ENCODE measurements at places on chromosomes 11 and 22.

DNA sequence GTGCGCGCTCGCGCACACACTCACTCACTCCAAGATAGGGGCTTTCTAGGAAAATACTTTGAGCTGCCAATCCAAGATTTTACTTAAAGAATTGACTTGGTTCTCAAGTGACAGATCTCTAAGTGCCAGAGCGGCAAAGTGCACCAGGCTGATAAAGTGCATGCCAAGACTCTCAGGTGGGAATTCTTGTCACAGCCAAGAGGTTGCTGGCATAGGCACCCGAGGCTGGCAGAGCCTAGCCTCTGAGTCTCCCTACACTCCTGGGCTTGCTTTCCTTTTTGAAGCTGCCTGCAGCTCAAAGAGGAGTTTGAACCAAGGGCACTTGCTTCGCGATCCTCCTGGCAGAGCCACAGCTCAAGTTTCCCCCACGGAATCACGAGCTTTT is 2.5 kb upstream of the ADM start:
- no peak for DNase-seq

GRCh38 chr11:71170624-71171423 is 81.6 kb downstream of the SHANK2 start:
- DNase-seq = no peak

- DNase-seq = peak; percentile 58
Observed at GRCh38 chr11:72589802-72590761, 84.1 kb downstream of the PDE2A start.

GRCh38 chr11:85643191-85643614 is 4.6 kb upstream of the TMEM126A start:
- no peak for DNase-seq

- no peak for DNase-seq
Observed at GRCh38 chr11:41309716-41310115, 149.7 kb downstream of the LRRC4C start.

DNA sequence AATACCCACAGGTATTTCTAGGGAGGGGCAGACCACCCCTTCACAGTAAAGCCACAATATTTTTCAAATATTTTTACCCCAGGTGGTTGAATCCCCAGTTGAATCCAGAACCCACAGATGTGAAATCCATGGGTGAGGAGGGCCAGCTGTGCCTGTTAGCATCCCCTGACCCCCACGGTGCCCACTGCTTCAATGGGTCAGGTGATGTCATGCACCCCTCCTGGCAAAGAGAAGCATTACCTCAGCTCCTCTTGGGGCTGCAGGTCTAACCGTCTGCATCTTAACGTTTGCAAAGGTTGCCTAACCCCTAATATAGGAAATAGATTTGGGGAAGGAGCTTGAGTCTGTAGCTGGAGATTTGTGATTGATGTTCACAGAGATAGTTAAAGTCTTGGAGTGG is 24.7 kb upstream of the IL17RA start:
- no peak for DNase-seq

GRCh38 chr22:45310977-45311531 is 1.3 kb downstream of the FAM118A start:
- no peak for DNase-seq

GRCh38 chr22:40862537-40862936 is 624 bp upstream of the DNAJB7 start:
- DNase-seq = no peak

DNA sequence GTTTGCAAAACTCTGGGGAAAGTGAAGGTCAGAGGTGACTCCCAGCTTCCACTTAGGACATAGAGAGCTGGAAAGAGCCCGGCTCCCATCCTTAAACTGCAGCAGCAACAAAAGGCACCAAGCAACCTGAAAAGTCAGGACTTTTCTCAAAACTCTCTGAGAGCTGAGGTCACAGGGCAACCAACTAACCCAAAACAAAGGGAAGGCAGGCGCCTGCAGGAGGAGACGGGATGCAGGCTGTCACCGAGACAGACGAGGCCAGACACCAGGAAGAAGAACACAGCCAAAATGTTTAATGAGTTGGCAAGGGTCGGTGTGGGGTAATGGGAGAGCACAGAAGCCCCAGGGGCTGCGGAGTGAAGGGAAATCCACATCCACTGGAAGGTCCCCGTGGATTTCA is 19.9 kb downstream of the ASCL2 start:
- DNase-seq = no peak

GRCh38 chr11:107689317-107690202 is 22.3 kb downstream of the SLN start:
- peak; percentile 62 for DNase-seq

GRCh38 chr22:44180706-44181032 is at the start of gene PARVG:
Gene PARVG (plus strand): TSS chr22:44180925. CDS start chr22:44183330, 2,405 bp downstream.
- DNase-seq = peak; percentile 37

- DNase-seq = no peak
Observed at GRCh38 chr11:57936050-57936418, 87.6 kb upstream of the OR9Q1 start.

GRCh38 chr22:44532552-44532951 is 34.5 kb upstream of the RTL6 start:
- DNase-seq = no peak

DNA sequence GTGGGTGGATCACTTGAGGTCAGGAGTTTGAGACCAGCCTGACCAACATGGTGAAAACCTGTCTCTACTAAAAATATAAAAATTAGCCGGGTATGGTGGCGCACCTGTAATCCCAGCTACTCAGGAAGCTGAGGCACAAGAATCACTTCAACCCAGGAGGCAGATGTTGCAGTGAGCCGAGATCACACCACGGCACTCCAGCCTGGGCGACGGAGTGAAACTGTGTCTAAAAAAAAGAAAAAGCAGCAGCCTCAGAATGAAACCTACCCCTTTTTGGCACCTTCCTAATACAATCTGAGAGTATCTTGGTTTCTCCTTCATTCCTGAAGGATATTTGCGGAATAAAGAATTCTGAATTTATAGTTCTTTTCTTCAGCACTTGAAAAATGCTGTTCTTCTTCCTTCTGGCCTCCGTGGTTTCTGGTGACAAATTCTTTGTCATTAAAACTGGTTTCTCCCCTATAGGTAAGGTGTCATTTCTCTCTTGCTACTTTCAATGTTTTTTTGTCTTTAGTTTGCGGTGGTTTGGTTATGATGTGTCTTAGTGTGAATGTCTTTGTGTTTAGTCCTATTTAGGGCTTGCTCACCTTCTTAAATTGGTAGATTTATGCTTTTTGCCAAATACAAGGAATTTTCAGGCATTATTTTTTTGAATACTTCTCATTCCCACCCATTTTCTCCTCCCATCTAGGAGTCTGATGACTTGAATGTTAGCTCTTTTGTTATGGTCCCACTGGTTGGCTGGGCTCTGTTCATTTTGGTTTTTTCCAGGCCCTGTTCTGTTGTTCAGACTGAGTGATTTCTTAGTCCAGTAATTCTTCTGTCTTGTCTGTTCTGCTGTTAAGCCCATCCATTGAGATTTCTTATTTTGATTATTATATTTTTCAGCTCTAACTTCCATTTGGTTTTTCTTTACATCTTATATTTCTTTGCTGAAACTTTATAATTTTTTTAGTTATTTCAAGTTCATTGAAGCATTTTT is 15.4 kb downstream of the ASRGL1 start:
- no peak for DNase-seq

GRCh38 chr11:843818-844692 is 1.4 kb downstream of the TSPAN4 start:
- DNase-seq = no peak

DNA sequence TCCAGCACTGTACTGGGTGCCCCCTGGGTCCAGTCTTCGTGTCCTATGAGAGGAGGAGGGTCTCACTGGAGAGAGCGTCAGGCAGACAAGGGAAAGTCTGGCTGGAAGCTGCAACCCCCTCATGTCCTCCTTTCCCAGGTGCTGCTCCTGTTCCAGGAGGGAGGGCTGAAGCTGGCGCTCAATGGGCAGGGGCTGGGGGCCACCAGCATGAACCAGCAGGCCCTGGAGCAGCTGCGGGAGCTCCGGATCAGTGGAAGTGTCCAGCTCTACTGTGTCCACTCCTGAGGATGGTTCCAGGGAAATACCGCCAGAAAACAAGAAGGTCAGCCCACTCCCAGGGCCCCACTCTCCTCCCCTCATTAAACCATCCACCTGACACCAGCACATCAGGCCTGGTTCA is 10.2 kb downstream of the LGALS12 start:
- no peak for DNase-seq

DNA sequence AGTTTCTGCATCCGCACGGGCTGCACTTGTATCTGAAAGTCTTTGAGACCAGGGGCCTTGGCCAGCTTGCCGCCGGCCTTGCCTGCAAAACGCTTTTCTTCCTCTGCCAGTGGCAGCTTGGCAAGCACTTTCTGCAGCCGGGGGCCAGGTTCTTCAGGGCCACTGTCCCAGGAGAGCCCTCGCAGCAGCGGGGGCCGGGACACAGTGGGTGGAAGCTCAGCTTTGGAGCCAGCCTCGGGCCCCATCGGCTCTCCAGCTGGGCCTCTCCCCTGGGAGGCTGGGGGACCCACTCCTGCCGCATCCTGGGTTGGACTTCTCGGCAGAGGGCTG is 57.5 kb upstream of the LYVE1 start:
- DNase-seq = no peak

GRCh38 chr11:44036811-44037657 is 10.7 kb upstream of the ACCSL start:
- peak; percentile 16 for DNase-seq

DNA sequence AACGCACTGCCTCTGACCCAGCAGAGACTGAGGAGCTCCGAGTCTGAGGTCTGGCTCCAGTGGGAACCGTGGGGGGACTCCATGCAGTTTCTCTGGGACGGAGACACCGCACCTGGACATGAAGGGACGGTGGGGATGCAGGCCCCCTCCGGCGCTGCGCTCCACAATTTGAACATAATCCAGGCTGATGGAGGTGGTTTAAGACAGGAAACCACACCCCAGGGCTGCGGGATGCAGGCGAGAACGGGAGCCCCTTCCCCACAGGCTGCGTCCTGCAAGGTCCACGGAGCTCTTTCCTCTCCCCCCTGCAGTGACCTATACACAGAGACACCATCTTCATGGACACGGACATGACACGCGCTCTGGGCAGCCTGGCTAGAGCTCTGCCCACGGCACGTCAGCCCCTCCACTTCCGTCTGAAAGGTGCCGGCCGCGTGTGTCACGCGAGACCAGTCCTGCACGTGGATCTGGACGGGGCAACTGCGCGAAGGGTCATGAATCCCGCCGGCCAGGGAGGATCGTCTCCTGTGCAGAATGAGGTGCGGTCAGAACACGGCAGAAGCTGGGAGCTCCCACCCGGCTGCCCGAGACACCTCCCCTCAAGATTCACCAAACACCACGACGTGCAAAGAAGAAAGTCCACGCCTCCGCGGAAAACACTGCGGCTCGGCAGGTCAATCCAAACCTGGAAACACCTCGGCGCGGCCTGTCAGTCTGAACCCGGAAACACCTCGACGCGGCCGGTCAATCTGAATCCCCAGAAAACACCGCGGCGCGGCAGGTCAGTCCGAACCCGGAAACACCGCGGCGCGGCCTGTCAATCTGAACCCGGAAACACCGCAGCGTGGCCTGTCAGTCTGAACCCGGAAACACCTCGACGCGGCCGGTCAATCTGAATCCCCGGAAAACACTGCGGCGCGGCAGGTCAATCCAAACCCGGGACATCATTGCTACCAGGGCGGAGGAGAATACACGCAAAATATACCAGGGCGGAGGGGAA is 212.4 kb downstream of the BRD1 start:
- DNase-seq = peak; percentile 6

- no peak for DNase-seq
Observed at GRCh38 chr11:76293189-76293631, 86.9 kb upstream of the WNT11 start.
